ENCODE measurements at places on chromosomes 16 and 17.
A peak's percentile ranks its signal among the peaks of the same experiment; 100 is the strongest.

GRCh38 chr17:61904094-61904710 lies 23.6 kb downstream of the INTS2 start:
- DNase-seq, result no peak

DNA sequence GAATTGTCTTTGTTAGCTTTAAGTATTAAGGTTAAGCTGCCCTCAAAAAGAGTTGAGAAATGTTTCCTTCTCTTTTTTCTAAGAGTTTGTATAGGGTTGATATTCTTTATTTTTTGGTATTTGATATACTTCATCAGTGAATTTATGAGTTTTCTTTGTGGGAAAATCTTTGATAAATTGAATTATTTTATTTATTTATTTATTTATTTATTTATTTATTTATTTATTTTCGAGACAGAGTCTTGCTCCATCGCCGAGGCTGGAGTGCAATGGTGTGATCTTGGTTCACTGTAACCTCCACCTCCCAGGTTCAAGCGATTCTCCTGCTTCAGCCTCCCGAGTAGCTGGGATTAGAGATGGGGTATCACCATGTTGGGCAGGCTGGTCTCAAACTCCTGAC lies 19.9 kb downstream of the TEFM start:
- no peak for DNase-seq

DNA sequence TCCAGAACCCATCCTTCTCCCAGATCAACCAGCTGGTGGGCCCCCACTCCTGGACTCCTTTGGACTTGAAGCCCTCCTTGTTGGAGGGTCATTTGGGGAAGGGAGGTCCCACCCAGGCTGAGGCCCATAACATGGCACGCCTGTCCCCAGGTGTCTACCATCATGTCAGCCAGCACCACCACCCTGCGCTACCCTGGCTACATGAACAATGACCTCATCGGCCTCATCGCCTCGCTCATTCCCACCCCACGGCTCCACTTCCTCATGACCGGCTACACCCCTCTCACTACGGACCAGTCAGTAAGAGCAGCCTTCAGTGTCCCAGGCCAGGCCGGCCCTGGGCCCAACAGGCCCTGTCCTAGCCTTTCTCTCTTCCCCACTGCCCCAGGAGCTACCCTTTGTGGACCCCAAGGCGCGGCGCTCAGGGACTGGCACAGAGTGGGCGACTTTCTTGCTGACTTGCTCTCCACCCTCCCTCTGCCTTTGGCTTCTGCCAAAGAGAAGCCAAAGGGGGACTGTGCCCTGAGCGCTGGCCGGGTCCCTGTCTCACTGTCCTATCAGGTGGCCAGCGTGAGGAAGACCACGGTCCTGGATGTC lies 4.3 kb downstream of the TUBG1 start:
- no peak for DNase-seq

- DNase-seq, result no peak
Observed at GRCh38 chr17:12134587-12134986, 113.9 kb downstream of the MAP2K4 start.

GRCh38 chr17:47801176-47801765 lies 20.3 kb downstream of the OSBPL7 start:
- DNase-seq, result no peak

GRCh38 chr17:1577182-1577581 lies 14.6 kb upstream of the PITPNA start:
- DNase-seq, result peak; percentile 31

DNA sequence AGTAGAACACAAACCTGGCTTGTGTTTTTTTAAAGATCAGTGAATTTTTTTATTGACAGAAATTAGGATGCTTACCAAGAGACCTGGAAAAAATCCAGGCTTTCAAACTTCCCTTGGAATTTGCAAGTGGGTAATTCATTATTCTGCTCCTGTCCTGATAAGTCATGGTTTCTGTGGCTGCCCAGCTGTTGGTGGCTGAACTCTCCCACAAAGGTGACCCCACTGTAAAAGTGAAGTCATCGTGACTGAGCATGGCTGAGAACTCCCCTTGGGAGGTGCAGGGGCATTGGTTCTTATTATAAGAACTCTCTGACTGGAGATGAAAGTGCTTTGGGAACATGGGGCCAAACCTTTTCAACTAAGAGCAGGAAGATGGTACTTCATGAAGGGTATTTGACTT lies 46.6 kb upstream of the TANC2 start:
- no peak for DNase-seq

GRCh38 chr16:47055136-47055885 lies 81.8 kb upstream of the DNAJA2 start:
- DNase-seq, result no peak
